ENCODE measurements at places on chromosomes 7 and 10.

GRCh38 chr10:50636618-50637579 lies 13.1 kb upstream of the SGMS1 start:
- DNase-seq, result no peak

DNA sequence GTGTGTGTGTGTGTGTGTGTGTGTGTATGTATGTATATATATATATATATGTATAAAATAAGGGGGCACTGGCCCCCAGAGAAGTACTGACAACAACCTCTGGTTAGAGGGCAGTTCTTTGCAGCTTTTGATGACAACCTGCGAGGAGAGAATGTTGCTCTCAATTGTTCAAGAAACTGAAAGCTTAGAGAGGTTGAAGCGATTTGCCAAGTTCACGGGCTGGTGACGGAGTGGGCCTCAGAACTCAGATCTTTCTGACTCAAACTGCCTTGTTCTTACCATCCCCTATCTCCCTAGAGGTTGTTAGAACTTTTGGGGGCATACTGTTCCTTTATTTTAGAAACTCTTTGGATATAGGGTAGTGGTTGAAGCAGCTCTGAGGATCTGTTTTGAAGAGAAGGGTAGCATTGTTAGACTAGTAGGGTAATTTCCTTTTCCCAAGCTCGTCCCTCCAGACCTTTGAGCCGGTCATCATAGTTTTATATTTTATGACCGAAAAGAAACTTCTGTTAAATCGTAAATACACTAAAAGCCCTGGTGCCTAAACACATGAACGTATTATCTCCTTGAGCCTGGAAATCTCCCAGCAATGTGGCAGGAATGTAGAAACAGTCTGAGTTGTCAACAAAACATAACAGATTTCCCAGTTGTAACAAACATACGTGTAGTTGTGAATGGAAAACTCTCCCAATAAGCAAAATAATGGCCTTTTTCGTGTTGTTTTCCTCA lies 541.7 kb upstream of the GALNT17 start:
- no peak for DNase-seq

DNA sequence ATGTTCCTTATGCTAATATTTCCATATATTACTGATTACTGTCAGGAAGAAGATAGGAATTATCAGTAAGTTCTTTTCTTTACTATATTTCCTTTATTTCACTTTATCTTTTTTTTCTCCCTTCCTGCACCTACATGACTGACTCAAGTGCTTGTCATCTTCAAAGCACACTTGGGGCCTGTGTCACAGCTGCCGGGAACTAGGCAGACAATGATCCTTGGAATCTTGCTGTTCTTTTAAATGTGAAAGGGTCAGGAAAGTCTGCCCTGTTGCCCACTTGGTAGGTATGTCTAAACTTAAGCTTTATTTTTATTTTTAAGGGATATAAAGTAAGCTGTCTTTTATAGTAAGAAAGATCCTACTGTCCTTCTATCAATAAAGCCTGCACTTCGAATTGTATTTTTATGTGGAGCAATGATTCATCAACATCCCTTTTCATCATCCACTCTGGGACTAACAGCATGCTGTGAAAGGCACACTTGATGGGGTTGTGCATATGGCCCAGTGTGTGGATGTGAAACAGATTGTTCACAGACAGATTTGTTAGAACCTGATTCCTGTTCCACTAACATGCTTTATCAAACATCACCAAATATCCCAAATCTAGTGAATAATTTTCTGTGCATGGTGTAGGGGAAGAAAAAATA lies 556.9 kb downstream of the DNAJB9 start:
- no peak for DNase-seq

DNA sequence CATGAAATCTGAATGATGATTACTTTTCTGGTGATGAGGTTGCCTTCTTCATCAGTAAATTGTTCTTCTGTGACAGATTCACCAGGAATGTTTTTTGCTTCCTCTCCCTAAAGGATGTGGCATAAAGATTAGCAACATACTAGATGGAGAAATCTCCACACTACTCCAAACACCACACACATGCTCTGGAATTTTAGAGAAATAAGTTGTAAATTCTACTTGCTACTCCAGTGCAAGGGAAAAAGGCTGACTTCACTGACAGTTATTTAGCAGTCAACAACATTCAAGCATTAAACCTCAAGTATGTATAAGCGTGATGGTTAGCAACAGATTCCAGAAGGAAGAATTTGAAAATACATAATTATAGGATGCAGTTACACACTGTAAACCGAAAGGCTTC lies 137.9 kb upstream of the CCDC6 start:
- DNase-seq, result no peak

GRCh38 chr7:134512271-134512670 lies 15.1 kb upstream of the AKR1B10 start:
- no peak for DNase-seq

- no peak for DNase-seq
Observed at GRCh38 chr7:42915356-42915755, 3.5 kb upstream of the C7orf25 start.

GRCh38 chr7:36735172-36735571 lies 10.9 kb upstream of the AOAH start:
- no peak for DNase-seq

GRCh38 chr10:102341038-102341688 lies 54.3 kb upstream of the NFKB2 start:
- no peak for DNase-seq

GRCh38 chr10:129580901-129581300 lies 113.9 kb downstream of the MGMT start:
- DNase-seq, result no peak

- DNase-seq, result no peak
Observed at GRCh38 chr10:97355571-97355975, 21.0 kb upstream of the FRAT2 start.

GRCh38 chr10:28280652-28281051 lies 22.2 kb downstream of the MPP7 start:
- DNase-seq, result no peak

DNA sequence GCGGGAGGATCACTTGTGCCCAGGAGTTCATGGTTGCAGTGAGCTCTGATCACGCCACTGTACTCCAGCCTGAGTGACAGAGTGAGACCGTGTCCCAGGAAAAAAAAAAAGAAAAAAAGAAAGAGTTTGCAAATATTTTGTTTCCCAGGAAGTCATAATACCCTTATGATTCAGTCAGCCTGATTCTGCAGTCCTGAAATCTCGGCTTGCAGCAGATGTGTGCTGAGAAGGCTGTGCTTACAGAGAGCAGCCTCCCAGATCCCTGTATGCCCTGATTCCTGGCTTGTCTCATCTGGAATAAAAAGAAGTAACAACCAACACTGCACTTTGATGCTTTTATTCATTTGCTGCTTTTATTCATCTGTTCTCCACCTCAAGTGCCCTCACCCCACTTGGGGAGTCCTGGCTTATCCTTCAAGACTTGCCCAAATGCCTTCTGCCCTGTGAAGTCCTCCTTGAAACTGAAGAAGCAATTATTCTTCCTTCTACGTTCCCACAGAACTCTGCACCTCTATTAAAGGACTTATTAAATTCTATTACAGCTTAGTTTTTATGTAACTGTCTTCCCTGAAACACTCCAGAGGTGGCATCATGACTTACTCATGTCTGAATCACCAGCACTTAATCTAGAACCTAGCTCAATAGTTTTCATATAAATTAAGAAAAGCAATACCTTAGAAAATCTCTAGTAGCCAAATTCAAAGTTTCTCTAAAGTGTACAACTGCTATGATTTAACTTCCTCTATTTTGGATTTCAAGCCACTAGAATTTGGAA lies 27.7 kb upstream of the BPGM start:
- no peak for DNase-seq

- no peak for DNase-seq
Observed at GRCh38 chr10:4003348-4003973, 218.5 kb upstream of the KLF6 start.

DNA sequence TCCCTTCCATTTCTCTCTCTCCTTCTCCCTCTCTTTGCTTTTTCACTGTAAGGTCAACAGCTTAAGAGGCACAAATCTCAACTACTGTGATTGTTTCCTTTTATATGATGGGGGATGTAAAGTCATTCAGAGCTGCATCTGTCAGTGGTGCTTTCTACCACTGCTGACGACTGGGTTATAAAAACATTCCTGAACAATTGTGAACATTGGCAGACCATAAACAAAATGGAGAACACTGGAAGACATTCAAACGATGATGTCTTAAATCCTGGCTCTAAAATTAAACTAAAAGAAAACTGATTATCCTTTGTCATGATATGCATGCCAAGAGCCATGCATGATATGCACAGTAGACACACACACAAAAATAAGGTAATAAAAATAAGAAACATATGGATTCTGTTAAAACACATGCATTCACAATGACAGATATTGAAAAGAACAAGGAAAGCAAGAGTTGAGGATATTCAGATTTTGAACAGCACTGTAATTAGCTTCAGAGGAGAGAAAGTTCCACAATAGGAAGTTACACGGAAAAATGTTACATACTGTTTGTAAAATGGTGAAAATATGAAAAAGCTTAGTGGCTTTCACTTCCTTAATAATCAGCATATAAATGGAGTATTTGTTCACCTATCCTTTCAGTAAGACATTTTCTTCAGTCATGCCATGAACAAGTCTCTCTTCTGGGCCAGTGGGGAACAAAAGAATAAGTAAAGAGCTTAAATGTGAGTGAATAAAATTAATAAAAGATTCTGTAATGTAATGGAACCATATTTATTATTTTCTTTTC lies 89.2 kb downstream of the RNLS start:
- no peak for DNase-seq

DNA sequence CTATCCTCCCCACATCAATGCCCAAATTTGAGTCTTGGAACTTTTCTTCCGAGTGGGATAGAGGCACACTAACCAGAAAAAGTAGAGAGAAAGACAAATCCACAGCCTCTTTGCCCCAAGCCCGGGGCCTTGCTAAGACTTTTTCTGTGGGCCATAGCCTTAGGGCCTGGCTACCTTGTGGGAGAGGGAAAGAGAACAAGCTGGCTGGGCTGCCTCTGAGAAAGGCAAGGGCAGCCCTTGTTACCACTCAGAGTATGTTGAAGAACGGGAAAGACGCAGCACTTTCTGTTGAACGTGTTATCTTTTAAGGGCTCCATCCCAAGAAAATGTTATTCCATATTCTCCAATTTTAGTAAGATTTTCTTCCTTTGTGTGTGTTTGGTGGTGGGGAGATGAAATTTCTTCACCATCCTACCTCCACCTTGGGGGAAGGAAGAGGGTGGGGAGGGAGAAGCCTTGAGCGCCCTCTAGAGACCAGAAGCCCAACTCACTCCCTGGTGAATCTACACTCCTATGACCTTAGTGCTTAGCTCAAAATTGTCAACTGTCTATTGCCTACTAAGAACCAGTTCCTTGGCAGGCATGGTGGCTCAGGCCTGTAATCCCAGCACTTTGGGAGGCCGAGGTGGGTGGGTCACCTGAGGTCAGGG lies 3.9 kb upstream of the NRF1 start:
- DNase-seq, result no peak

- no peak for DNase-seq
Observed at GRCh38 chr7:125074141-125074540, 144.5 kb upstream of the POT1 start.

GRCh38 chr10:130990486-130990885 lies 321.0 kb downstream of the TCERG1L start:
- no peak for DNase-seq

DNA sequence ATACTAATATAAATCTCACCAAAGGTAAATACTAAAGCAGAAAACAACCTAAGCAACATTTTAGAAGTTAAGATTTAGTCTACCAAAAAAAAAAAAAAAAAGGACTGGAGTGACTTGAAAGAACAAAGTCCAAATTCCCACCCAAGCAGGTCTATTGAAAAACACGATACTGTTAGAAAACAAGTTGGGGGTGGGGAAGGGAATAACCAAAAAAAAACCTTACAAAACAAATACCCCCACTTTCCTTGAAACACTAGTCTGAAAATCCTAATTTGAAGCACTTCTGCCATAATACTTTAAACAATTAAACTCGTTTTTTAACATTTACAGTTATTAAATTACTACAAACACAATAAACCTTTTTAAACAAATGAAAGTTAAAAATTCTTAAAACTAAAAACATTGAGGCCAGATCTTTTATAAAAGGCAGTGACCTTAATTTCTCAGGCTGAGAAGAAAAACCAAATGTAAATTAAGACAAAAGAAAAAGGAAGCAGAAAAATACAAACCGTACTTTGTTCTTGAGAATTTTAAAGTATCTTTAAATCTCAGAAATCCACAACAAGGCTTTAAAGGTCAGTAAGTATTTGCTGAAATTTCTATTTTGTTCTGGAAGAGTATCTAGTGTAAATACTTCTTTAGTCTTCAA lies 135.1 kb downstream of the NRBF2 start:
- no peak for DNase-seq

GRCh38 chr10:15780353-15781135 lies 60.8 kb upstream of the ITGA8 start:
- DNase-seq, result no peak

- no peak for DNase-seq
Observed at GRCh38 chr10:88526501-88527105, 56.5 kb downstream of the RNLS start.

GRCh38 chr7:18671176-18671575 lies 175.6 kb downstream of the HDAC9 start:
- no peak for DNase-seq

GRCh38 chr10:98396096-98397063 lies 18.6 kb downstream of the PYROXD2 start:
- no peak for DNase-seq

- no peak for DNase-seq
Observed at GRCh38 chr7:30646154-30646553, 36.1 kb downstream of the CRHR2 start.

GRCh38 chr7:37947941-37948210 lies 27.4 kb downstream of the EPDR1 start:
- DNase-seq, result no peak

GRCh38 chr10:82041018-82041417 lies 166.0 kb downstream of the NRG3 start:
- no peak for DNase-seq

- no peak for DNase-seq
Observed at GRCh38 chr10:91350651-91351081, 59.5 kb upstream of the HECTD2 start.

GRCh38 chr7:144513334-144513733 lies 109.8 kb upstream of the NOBOX start:
- DNase-seq, result no peak

GRCh38 chr10:86306628-86307278 lies 59.8 kb downstream of the GRID1 start:
- DNase-seq, result peak; percentile 22

GRCh38 chr7:135763261-135763660 lies 14.6 kb upstream of the FAM180A start:
- DNase-seq, result no peak

DNA sequence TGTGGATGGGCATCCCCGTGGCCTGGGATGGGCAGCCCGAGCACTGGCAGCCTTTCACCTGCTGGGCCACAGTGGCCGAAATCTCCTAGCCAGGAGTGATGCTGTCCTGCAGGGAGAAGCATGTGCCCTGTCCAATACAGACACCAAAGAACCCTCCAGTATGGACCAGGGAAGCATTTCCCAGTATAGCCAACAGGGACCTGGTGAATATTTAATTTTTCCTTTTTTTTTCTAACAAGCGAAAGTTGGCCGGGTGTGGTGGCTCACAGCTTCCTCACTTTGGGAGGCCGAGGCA lies 11.0 kb downstream of the IMPDH1 start:
- DNase-seq, result no peak

- DNase-seq, result peak; percentile 25
Observed at GRCh38 chr10:131213741-131214505, 97.6 kb downstream of the TCERG1L start.

- DNase-seq, result no peak
Observed at GRCh38 chr7:111986601-111987000, 219.6 kb downstream of the DOCK4 start.

All from RWPE2 (cell line).